Stimulated activated CD8-positive, alpha-beta memory T cell treated with anti-CD3 and anti-CD28 coated beads, Interleukin-7, amount 100 ng/mL, for 24 hours (primary cell): ENCODE measurements at places on chromosomes 4 and X.

DNA sequence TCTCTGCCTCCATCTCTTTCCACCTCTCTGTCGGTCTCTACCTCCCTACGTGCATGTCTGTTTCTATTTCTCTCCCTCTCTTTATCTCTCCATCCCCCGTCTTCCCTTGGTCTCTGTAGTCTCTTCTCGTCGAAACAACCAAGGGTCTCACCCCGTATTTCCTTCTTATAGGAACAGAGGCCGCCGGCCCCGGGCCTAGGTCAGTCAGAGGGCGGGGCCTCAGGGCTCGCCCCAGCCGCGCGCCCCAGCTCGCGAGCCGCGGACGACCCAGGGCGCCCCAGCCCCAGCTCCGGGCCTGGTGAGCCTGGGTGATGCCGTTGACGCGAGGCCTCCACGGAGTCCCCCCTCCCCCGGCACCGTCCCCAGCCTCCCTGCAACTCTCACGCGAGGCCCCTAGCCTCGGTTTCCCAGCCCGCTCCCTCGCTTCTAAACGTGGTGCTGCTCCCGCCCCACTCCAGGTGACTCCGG is 6.6 kb downstream of the TIMM17B start:
- DNase-seq: no peak

- DNase-seq: no peak
These were observed 6.2 kb upstream of the HPSE start for GRCh38 chr4:83340692-83341343.

GRCh38 chr4:38621028-38621684 is 42.8 kb upstream of the KLF3 start:
- DNase-seq: no peak

DNA sequence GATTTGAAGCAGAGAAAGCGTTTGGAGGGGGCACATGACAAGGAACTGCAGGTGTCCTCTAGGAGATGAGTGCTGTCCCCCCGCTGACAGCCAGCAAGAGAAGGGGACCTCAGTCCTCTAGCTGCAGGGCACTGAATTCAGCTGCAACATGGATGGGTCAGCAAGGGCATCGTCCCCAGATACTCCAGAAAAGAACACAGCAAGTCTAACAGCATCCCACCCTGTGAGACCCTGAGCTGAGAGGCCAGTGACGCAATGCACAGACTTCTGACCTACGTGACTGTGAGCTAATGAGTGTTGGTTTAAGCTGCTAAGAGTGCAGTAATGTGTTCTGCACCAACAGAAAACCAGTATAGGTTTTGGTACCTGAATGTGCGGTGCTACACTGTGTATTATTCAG is 11.6 kb upstream of the CENPVL2 start:
- no peak for DNase-seq

DNA sequence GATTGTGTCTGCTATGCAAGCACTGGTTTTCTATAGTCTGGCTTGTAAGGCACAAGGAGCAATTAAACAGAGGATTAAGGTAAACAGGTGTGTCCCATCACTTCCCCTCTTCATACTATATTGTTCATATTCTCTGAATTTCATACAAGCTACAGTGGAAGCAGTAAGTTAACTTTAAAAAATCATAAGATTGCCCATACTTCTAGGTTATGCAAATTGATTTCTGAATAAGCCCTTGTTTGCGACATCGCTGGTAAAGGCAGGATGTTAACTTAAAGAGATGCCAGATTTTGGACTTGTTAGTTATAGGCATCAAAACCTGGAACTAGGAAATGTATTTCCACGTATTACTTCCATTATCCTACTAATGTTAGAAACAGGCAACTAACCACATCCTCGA is 1.0 kb upstream of the TMEM131L start:
- DNase-seq: no peak

DNA sequence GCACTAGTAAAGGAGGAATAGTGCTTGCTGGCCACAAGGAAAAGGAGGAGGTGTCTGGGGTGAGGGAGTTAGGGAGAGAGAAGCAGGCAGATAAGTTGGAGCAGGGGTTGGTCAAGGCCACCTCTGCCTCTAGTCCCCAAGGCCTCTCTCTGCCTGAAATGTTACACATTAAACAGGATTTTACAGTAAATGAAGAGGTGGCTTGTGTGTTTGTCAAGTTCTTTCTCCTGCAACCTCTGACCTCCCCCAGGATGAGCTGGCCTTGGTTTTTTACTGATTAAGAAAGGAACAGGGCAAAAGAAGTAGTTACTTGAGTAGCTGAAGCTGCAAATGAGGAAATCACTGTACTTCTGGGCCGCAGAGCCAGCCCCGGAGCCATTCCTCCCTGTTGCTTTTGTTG is 2.0 kb downstream of the GJB1 start:
- no peak for DNase-seq

- DNase-seq: no peak
These were observed 2.2 kb downstream of the USO1 start for GRCh38 chr4:75726577-75726976.

GRCh38 chr4:76447393-76447851 is 12.4 kb downstream of the SHROOM3 start:
- no peak for DNase-seq

- no peak for DNase-seq
These were observed 39.8 kb downstream of the SNCA start for GRCh38 chr4:89797117-89797516.

- DNase-seq: no peak
These were observed 96.5 kb downstream of the SYTL5 start for GRCh38 chrX:38102875-38103274.

DNA sequence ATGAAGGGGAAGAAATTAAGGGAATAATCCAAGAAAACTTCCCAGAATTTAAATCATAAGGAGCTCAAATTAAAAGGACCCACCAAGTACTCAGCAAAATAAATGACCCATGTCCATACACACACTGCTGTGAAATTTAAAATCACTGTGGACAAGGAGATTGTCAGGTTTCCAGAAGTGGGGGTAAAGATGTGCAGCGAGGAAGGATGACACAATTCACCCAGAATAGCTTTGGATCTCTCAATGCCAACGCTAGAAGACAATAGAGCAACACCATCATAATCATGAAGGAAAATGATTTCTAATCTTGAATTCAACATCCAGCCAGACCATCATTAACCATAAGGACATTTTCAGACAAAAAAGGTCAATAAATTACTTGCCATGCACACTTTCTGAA is 65.7 kb downstream of the CASK start:
- no peak for DNase-seq

- no peak for DNase-seq
These were observed 157.3 kb upstream of the TET2 start for GRCh38 chr4:104989371-104989770.

DNA sequence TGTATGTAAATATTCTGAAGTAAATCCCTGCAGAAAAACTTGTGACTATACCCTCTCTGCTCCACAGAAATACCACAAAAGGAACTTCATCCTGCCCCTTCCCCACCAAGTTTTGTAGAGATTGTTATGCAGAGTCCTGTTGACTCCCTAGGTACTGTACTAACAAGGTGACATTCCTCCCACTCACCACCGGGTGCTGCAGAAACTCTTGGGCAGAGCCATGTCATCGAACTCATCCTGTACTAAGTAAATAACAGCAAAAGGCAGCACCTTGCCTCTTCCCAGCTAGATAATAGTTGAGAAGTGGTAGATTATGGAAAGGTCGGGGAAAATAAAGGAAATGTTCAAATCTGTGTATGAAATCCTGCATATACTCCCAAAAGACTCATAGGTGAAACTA is 233.3 kb downstream of the STPG2 start:
- no peak for DNase-seq

DNA sequence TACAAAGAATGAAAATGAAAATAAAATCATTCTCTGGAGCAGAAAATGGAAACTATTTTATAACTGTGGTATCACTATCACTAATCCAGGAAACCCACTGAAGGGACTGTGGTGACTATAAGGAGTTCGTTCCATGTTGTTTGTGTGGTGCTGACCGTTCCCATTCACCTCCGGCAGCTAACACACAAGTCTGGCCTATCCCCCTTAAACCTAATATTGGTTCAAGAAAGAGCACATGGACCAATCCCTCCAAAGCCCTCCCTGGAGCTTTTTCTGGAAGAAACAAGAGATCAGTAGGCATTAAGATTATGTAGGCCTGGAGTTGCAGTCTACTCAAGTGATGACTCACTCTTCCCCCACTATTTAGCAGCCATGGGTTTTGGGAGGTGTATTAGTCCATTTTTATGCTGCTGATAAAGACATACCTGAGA is 25.9 kb upstream of the FAM241A start:
- no peak for DNase-seq

- DNase-seq: no peak
These were observed 99.6 kb downstream of the CEP135 start for GRCh38 chr4:56048383-56048701.

DNA sequence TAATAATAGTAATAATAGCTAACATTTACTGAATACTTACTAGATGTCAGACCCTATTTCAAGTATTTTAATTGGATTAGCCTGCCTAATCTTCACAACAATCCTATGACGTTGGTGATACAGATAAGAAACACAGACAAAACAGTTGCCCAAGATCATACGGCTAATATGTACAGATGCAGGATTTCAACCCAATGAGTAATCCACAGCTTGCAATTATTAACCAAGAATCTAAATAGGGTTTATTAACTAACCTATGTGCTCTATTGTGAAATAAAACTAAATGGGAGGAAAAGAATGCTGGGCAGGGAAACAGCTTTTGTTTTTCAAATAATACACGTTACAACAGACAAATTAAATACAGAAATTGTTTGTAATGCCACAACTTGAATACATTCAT is 23.4 kb downstream of the FBXO8 start:
- no peak for DNase-seq

DNA sequence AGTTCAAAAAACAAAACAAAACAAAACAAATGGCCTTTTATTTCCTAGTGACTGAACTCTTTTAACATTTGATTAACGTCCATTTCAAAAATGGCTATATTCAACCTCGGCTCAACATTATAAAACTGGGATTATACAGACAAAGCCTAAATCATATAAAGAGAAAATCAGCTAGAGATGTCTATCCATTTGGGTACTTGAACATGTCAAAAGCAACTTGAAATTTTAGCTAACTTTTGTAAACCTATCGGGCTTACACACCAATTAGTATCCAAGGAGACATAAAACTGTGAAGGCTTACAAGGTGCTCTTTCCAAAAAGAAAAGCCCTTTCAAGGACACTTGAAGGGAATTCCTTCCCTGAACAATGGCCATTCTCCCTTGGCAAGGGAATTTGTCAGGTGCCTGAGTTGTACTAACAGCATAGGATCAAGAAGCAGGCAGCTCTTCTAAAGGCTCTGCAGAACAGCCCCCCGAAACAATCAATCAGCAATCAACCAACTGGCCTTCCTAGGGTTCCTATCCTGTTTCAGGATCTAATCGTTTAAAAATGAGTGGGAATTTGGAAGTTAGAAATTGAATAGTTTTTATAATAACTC is 633.7 kb upstream of the HTR2C start:
- no peak for DNase-seq

DNA sequence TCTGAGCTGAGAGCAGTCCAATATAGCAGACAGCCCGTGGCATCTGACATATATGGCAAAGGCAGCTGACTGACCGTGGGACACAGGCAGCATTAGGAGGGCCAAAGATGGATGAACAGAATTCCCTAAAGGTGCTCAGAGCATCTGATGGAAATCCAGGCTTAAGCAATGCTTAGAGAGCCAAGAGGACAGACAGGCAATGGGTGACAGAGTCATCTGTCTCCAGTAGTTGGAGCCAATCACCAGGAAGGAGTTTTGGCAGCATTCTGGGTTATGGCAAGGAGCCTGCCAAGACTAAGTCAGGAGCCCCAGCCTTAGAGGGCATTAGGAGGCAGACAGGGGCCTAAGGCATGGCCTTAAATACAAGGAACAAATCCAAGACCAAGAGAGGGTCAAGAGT is 153.3 kb upstream of the USP9X start:
- DNase-seq: no peak

- DNase-seq: no peak
These were observed 142.2 kb downstream of the DKK2 start for GRCh38 chr4:106893903-106894302.

DNA sequence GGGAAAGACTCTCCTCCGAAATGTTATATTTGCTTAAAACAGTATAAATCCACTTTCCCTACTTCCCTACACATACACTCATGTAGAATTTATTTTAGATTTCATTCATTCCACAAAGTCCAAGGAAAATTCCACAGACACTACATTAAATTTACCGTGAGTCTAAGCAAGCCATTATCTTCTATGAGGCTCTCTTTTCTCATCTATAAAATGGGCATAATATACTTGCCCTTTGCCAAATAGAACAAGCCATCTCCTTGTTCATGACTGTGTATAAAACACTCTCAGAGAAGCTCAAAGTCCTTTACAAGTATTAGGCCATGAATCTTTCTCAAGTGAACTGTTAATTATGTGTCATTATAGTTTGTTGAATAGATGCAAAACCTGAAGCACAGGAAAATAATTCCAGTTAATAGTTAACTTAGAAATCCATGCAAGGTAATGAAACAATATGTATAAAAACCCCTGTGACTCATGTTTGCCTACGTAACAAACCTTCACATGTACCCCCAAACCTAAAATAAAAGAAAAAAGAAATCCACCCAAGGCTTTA is 10.7 kb downstream of the TEC start:
- DNase-seq: no peak

GRCh38 chr4:133799717-133800315 is 401.8 kb downstream of the PABPC4L start:
- no peak for DNase-seq

- no peak for DNase-seq
These were observed 10.3 kb downstream of the SNX25 start for GRCh38 chr4:185219551-185220344.

- DNase-seq: no peak
These were observed 192.1 kb downstream of the SPRY1 start for GRCh38 chr4:123588631-123589241.

- DNase-seq: no peak
These were observed 463.5 kb downstream of the NKX6-1 start for GRCh38 chr4:84035568-84035967.

DNA sequence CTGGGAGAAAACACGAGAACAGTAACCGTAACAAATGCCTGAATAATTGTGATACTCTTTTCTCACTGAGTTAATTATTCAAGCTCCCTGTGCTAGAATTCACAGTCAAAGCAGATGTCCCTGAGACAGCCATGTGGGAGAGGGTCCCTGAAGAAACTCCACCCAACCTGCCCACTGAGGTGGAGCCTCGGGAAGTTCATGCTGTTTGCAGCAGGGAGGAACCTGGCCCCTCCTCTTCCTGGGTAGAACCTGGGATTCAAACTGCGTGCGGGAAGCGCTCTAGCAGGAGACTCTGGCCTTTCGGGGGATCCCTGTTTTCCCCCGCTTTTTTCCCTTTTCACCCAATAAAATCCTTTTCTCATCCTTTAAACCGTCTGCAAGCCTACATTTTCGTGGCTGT is 20.2 kb upstream of the RHOH start:
- DNase-seq: no peak

DNA sequence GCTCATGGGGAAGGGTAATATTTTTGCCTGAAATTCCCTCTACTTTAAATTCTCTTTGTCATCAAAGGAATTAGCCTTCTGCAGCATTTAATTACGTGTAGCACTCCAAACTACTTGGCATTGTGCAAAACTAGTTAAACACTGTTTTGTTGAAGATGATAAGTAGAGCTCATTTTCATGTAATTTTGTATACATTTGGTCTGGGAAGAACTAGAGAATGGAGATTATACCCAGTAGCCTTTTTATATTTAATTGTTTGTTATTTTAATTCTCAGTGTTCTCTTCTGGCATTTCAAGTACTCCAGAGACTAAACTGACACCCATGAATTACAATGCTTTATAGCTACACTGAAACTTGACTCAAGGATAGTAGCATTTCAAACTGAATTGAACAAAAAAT is 211.5 kb upstream of the SMIM31 start:
- no peak for DNase-seq
